ENCODE measurements at places on chromosomes 7 and 10.

DNA sequence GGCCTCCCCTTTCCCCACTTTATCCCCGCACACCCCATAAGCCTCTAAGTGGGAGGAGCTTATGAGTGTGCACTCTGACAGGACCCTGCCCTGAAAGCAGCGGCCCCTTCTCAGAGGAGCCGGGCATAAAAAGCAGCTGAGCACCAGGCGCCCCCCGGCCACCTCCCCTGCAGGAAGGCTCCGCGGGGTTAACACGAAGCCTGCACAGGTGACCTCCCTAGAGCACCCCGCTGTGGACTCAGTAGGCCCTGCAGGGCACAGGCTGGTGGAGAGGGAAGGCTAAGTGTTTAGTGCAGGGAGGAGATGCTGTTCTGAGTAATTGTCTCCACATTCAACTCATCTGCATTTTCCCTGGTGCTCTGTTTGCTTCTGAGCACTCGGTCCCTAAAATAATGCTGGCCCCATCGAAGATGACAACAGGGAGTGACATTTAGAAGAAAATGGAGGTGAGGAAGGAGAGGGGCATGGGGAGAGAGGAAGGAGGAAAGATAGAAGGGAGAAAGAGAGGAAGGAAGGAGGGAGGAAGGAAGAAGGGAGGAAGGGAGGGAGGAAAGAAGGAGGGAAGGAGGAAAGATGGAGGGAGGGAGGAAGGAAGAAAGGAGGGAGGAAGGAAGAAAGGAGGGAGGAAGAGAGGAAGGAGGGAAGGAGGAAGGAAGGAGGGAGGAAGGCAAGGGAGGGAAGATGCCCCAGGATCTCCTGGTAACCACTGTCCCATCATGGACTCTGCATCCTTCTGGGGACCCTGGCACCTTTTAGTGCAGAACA, 25.4 kb upstream of the CNPY1 start:
- no peak for DNase-seq

DNA sequence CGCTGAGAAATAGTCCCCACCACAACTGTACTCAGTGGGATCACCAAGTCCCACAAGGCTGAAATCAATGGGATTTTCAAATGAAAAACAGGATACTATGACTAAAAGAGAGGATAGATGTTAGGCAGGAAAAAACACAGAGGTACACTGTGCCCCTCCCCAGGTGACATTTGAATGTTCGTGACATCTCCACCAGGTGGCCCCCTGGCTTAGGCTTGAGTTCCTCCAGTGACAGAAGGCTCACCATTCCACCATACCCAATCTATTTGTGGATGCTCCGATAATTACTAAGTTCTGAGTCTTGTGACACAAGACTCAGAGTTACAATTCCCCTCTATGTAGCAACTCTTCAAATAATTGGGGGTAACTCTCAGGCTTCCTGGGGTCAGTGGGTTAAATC, 77.5 kb upstream of the KCNMA1 start:
- DNase-seq, result no peak

DNA sequence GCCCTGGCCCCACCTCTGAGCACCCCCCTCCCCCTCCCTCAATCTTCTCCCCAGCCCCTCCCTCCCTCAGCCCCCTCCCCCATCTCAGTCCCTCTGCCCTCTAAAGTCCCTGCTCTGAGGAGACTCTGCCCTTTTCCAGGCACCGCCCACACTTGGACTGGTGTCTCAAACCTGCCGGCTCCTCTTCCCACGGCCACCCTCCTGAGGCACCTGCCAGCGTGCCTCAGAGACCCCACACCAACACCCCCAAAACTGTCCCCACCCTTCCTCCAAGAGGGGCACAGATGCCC, 34.6 kb upstream of the HSPB1 start:
- DNase-seq, result no peak

DNA sequence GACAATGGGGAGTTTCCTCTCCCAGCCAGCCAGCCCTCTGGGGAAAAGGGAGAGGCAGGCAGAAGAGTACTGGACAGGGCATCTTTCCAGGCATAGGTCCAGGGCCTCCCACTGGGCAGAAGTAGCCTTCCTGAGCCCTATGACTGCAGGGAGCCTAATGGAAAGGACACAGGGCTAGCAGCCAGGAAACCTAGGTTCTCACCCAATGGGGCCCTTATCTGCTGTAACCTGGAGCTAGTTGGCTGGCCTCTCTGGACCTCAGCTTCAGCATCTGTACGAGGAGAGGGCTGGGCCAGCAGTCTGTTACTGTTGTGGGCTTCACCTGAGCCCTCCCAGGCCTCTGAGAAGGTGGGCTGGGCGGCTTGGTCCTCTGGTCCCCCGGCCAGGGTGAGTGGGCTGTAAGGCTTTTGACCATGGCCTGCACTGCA, 22.4 kb downstream of the LDB3 start:
- no peak for DNase-seq

- DNase-seq, result no peak
Observed at GRCh38 chr10:102753718-102754117, 10.0 kb downstream of the WBP1L start.

DNA sequence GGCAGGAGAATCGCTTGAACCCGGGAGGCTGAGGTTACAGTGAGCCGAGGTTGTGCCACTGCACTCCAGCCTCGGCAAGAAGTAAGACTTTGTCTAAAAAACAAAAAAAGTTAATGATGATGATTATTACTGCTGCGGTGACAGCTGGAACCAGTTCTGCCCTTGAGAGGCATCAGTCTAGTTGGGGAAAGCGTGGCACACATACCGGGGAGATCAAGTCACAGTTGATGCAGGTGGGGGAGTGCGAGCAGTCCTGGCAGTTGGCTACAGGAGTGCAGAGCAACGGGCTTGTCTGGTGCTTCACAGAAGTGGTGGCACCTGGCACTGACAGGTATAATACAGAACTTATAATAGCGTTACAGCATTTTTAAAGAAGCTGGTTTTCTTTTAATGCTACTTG, 173.0 kb downstream of the ARHGAP21 start:
- DNase-seq, result no peak

DNA sequence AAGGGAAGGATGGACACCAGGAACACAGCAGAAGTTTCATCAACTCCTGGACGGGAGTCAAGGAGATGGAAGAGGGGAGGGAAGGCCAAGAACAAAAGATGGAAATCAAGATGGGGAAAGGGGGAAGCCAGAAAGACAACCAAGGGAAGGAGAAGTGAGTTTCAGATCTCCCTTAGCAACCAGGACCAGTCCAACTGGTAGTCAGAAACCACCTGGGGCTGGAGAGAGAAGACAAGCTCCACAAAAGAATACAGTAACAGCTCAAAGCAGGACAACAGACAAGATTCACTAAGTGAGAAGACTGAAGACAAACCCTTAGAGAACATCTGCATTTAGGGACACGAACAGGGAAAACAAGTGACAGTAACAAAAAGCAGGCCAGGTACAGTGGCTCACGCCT, 30.6 kb downstream of the CDCA7L start:
- no peak for DNase-seq

GRCh38 chr7:36295090-36295489, 94.6 kb upstream of the ANLN start:
- DNase-seq, result no peak

DNA sequence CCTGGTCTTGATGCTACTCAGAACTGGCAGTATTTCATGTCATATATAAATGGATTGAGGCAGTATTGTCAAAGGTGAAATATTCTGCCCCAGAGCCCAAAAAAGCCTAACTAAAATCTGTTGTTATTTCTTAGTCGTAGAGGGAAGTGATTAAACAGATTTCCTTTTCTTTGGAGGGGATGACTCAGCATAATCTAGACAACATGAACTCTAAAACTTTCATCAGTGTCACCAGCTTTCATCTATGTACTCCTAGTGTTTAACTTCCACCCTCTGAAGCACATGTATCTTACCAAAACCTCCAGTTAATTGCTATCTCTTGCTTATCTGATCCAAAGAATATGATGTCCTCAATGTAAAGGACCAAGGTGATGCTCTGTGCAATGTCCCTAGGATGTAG, 97.1 kb upstream of the ARID5B start:
- no peak for DNase-seq

DNA sequence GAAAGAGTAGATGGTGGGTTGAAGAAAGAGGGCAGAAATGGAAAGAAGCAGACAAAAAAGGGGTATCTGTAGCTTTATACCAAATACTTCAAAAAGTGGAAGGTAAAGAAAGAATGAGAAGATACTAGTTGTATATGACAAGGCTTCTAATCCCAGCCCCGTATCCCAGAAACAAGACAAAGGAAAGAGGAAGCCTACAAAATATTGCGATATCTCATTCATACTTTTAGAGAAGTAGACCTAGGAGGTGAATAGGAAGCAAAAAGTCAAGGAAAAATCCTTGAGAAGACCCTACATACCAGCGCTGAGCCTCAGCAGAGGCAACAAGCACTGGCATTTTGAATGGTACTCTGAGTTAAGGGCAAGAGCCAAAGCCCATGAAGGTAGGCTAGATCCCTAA, 26.6 kb downstream of the PHTF2 start:
- no peak for DNase-seq

DNA sequence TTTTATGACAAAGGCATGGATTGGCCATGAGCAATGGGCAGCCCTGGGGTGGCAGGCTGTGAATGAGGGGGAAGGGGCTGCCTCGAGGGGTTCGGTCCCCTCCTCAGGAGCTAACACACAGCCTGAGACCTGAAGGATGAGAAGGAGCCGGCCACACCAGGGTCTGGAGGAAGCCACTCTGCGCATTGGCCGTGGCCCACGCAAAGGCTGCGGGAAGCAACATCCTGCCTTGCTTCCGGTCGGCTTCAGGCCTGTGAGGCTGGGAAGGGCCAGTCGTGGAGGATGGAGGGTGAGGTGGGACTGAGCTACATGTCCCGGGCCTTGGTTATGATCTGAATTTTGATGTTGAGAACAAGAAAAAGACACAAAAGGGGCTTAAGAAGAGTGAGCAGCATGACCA, 49.4 kb downstream of the RGS10 start:
- no peak for DNase-seq

GRCh38 chr7:6476596-6477317, 29.0 kb upstream of the DAGLB start:
- DNase-seq, result no peak

GRCh38 chr10:55628260-55628701, 732.8 kb downstream of the ZWINT start:
- no peak for DNase-seq

DNA sequence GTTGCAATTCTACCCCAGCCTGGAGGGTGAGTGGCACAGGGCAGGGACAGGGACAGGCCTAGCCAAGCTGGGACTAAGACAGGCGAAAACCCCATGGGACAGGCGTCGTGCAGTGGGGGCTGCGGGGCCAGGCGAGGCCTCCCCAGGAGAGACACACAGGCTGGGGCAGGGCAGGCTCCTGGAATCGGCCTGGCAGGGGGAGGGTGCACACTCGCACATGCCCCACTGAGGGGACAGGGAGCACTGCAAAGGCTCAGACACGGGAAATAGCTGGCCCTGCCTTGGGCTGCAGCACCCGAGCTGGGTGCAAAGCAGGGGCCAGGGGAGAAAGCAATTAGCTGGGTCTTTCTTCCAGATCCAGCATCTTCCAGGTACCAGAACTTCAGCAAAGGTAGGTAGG, 10.4 kb downstream of the LAT2 start:
- DNase-seq, result no peak

DNA sequence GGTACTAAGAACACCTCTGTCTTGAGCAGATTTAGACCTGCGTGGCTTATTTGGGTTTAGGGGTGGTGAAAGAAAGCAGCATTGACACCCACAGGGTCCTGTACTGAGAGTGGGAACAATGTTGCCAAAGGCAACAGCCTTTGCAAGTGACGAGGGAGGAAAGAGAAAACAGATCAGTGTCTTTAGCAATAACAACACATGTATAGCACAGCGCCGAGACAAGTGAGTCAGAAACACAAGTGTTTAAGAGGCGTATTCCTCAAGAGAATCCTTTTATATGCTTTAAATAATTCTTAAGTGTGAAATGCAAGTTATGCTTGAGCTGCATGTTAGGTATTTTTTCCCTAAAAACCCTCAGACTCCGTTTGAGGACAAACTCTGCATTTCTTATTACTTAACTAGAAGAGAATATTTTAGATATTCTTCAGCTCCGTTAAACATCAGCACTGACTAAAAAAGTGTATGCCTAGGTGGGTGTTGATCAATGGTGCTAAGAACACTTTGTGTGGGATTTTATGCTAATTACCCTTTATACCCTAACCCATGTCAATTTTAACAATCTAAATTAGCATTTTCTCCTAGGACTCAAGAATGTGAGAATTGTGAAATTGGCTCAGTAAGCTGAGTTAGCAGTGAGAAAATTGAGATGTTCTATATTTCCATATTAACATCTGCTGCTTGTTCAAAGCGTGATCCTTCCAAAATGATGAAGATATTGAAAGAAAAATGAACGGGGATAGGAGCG, 1095.4 kb upstream of the CELF2 start:
- no peak for DNase-seq

GRCh38 chr7:125085084-125085483, 155.5 kb upstream of the POT1 start:
- DNase-seq, result no peak

DNA sequence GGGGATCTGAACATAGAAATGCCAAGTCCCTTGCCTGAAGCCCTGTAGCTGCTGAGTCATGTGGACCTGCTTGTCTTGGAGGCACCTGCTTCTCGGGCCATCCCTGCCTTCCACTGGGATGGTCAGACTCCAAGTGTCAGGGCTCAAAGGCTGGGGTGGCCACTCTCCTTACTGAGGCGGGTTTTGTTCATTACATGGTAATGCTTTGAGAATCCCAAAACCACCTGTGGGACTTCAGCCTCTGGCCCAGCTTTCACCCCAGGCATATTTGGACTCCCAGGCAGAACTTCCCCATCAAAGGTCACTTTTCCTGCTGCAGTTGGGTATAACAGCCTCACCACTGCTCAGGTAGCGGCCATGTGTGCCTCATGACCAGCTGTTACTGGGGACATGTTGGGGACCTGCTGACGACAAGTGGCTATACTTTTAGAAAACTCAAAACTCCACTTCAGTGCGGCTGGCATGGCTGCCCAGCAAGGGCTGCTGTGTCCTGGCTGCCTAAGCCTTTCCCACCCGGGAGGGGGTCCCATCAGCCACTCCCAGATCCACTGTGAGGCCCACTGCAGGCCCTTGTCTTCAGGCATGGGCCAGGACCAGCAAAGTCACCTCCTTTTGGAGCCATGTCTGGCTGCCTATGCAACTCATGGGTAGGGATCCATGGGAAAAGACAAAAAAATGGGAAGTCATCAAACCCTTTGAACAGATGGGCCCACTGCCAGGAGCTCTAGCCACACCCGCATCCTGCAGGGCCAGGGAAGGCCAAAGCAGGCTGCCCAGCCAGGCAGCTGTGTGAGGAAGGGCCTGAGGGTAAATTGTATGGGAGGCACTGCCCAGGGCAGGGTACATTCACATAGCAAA, 96.7 kb downstream of the ARHGAP22 start:
- DNase-seq, result no peak

DNA sequence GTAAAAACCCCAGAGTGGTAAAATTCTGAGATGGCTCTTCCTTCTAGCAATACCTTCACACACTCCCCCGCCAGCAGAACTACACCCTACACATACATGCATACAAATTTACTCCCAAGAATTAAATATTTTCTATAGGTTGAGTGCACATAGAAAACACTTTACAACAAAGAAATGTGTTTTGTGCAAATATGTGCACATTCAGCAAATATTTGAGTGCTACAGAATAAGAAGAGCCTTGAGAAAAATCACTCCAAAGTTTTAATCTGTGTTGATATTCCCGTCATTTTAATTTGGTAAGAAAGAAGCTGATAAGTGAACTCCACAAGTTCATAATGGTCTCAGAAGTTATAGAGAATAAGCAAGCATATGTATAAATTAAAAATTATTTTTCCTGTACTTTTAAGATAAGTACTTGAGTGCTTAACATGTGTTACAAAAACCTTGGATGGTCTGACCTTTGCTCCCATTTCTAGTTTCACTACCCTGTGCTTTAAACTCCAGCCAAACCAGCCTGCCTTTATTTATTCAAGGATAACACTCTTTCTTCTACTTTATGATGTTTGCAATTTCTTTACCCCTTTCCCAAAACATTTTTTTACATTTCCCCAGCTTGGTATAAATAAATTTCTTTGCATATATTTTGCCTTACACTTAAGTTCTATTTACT, 733.5 kb upstream of the LRRTM3 start:
- no peak for DNase-seq

Measured in stimulated activated CD8-positive, alpha-beta memory T cell treated with anti-CD3 and anti-CD28 coated beads, Interleukin-15, amount 100 ng/mL, for 24 hours (primary cell).